Large intestine (tissue), 12 donors: ENCODE measurements at places on chromosomes 12 and 14. TPM values are rescaled to one million over a fixed set of nuclear protein-coding genes. Genes with fewer than 3 reads are reported as not detected.

DNA sequence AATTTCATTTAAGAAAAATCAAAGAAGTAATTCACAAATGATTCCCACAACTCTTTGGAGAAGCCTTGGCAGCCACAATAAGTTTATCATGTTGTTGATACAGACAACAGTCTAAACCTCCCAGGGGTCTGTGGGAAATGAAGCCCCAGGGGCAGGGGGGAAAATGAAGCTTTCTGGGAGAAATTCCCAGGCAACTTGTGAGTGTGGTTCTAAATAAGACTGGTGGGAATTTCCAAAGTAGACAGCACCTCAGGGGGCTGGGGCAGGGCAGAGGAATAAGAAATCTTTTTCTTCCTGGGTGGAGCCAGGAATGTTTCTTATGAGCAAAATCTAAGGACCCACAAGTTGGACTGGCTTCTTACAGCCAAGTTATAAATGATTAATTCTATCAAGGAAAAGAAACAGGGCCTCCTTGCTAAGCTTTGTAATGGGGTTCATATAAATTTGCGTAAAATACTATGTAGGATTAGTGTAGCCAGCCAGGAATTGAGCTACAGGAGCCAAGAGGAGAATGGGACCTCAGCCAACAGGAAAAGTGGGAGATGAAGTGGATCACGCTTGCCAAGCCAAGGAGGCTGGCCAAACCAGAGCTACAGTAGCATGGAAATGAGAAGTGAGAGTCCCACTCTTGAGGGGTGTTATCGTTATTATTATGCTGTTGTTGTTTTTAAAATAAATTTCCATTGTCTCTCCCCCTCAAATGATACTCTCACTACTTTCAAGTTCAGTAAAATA, 182.9 kb upstream of the FAR2 start:
- H3K4me3 ChIP-seq = no peak overlapping the region
- H3K27ac ChIP-seq = no peak overlapping the region
- no peak for DNase-seq
- H3K36me3 ChIP-seq = no peaks in the 10 kb centered on the region

- H3K36me3 ChIP-seq = peaks cover 5% of the 10 kb centered on the region
- no peak overlapping the region for H3K4me3 ChIP-seq
- peaks cover 8% of the 10 kb centered on the region for H3K27me3 ChIP-seq
Measured at GRCh38 chr12:132586929-132587328, 23.5 kb downstream of the LRCOL1 start.

DNA sequence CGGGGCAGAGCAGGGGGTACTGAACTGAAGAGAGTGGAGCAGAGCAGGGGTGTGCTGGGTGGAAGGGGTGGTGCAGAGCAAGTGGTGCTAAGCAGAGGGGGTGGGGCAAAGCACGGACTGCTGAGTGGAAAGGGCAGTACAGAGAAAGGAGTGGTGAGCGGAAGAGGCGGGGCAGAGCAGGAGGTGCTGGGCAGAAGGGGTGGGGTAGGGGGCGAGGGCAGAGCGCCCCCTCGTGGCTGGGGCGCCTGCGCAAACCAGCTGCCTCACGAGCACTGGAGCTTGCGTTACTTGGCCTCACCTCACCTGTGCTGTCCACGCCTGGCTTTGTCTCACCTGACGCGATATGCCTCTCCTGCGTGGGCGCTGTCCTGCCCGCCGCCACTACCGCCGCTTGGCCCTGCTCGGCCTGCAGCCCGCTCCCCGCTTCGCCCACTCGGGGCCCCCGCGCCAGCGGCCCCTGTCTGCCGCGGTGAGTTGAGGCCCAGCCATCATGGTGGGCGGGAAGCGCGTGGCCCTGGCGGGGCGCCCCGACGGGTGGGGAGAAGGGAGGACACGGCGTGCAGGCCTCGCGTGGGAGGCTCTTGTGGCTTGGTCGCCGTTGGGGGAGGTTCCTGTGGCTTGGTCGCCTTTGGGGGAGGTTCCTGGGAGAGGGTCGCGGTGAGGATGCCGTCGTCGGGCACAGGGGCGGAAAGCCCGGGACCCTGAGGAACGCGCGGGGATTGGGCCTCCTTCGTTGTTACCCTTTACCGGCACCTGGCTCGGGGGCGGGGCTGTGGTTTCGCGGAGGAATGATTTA, at the start of gene COX8C:
Gene COX8C, plus strand, starts transcription at position 257 of the 796 bp plus-strand sequence. Its CDS starts 87 bp downstream, at position 344.
- H3K4me1 ChIP-seq = no peaks in the 10 kb centered on the region
- no peak within 1 kb of the TSS for H3K27ac ChIP-seq
- H3K27me3 ChIP-seq = no peaks in the 10 kb centered on the region

GRCh38 chr14:89386212-89386886, 30.7 kb downstream of the FOXN3 start:
- H3K27ac ChIP-seq = no peak overlapping the region
- no peak for DNase-seq
- H3K36me3 ChIP-seq = peaks cover 11% of the 10 kb centered on the region
- H3K27me3 ChIP-seq = no peaks in the 10 kb centered on the region
- no peak overlapping the region for H3K4me3 ChIP-seq
- H3K4me1 ChIP-seq = no peaks in the 10 kb centered on the region

GRCh38 chr12:3362737-3363136, 128.3 kb upstream of the PRMT8 start:
- H3K27ac ChIP-seq = no peak overlapping the region
- DNase-seq = no peak
- no peak overlapping the region for H3K4me3 ChIP-seq
- H3K4me1 ChIP-seq = no peaks in the 10 kb centered on the region

DNA sequence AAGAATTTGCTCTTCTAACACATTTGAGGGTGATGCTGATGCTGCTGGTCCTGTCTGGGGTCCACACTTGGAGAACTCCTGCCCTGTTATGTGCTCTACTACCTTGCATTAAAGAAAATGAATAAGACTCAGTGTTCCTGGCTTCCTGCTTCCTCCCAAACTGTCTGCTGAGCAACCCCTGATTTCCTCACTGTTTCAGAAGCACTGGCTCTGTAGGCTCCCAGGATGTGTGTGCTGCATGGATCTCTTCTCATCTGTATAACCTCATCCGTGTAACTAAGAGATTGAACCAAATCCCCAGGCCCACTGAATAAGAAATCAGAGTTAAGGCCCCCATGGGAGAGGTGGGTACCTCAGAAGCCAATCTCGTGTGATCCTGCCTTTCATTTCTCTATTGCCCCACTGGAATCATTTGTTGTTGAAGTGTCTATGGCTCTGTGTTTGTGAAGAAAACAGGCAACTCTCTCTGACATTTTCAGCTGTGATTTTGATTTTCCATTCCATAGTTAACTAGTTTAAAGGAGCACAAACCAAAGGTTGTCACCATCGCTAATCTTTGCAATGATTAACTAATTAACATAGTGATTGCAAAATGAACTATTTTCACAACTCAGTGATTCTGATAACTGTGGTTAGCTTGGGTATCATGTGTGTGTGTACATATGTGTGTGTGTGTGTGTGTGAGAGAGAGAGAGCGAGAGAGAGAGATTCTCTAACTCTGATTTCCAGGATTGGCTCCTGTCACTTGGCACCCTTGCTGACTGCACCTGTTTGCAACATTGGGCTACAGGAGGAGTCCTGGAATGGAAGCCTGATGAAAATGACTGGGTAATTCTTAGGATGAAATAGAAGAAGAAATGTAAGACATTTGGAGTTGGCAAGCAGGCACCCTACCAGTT, 196.2 kb downstream of the SLC38A4 start:
- no peak overlapping the region for H3K4me3 ChIP-seq
- peaks cover 4% of the 10 kb centered on the region for H3K4me1 ChIP-seq
- no peaks in the 10 kb centered on the region for H3K27me3 ChIP-seq
- DNase-seq = peak; percentile 4

The PTPN21 gene
- polyA plus RNA-seq = 11.9 TPM

The HCAR2 gene
- 2.6 TPM for polyA plus RNA-seq

The GDF3 gene
- polyA plus RNA-seq = 0.27 TPM
